ENCODE measurements at places on chromosomes 12 and 14. TPM values are rescaled to one million over a fixed set of nuclear protein-coding genes. Genes with fewer than 3 reads are reported as not detected.
A peak's percentile ranks its signal among the peaks of the same experiment; 100 is the strongest.

The TAS2R7 gene
- not detected for total RNA-seq

The OR6S1 gene
- total RNA-seq = not detected

The ANO4 gene
- total RNA-seq = not detected

The CMA1 gene
- not detected for total RNA-seq

The SIX6 gene
- 1.4 TPM for total RNA-seq

The TRHDE gene
- total RNA-seq = 0.22 TPM

The OGFOD2 gene
- total RNA-seq = 20.6 TPM

The OASL gene
- total RNA-seq = not detected

The KRT7 gene
- not detected for total RNA-seq

The APOF gene
- not detected for total RNA-seq

The TMEM121 gene
- 3.6 TPM for total RNA-seq

The HOXC6 gene
- not detected for total RNA-seq

- H3K4me1 ChIP-seq = no peaks in the 10 kb centered on the region
- no peaks in the 10 kb centered on the region for H3K36me3 ChIP-seq
- no peaks in the 10 kb centered on the region for H3K27me3 ChIP-seq
- H3K4me3 ChIP-seq = no peak overlapping the region
- H3K27ac ChIP-seq = no peak overlapping the region
These were observed 69.1 kb downstream of the VCPKMT start for GRCh38 chr14:50047274-50047676.

- H3K36me3 ChIP-seq = no peaks in the 10 kb centered on the region
- H3K4me3 ChIP-seq = no peak overlapping the region
- no peak for DNase-seq
- no peak overlapping the region for H3K27ac ChIP-seq
These were observed 75.9 kb downstream of the RCOR1 start for GRCh38 chr14:102668291-102668873.

GRCh38 chr14:81485372-81485771 lies 48.3 kb downstream of the SEL1L start:
- no peaks in the 10 kb centered on the region for H3K4me1 ChIP-seq

- H3K4me3 ChIP-seq = no peak overlapping the region
- DNase-seq = no peak
- H3K36me3 ChIP-seq = no peaks in the 10 kb centered on the region
- no peaks in the 10 kb centered on the region for H3K27me3 ChIP-seq
These were observed 27.7 kb upstream of the LTA4H start for GRCh38 chr12:96063046-96063445.

DNA sequence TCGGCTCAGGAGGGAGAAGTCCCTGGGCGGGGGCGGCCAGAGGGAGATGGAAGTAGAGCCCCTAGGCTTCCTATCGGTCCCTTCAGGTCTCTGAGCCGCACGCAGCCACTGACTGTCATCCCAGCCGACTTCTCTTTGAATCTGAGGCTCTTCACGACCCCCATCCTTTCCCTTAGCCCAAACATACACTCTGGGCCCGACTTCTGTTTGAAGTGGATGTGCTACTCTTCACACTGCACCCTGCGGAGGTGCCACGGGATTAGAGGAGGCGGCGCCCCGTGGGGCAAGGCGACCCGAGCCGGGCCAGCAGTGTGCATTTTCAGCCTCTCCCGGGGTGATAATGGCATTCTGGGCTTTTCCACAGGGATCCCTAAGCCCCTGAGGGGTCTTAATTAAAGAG lies 6.0 kb upstream of the DACT1 start:
- H3K27me3 ChIP-seq = peaks cover 78% of the 10 kb centered on the region
- no peaks in the 10 kb centered on the region for H3K36me3 ChIP-seq
- peaks cover 55% of the 10 kb centered on the region for H3K4me1 ChIP-seq
- H3K4me3 ChIP-seq = peak overlapping the region; percentile 3
- no peak overlapping the region for H3K27ac ChIP-seq
- peak; percentile 61 for DNase-seq

GRCh38 chr14:85399186-85399585 lies 130.8 kb upstream of the FLRT2 start:
- no peaks in the 10 kb centered on the region for H3K4me1 ChIP-seq
- no peak overlapping the region for H3K27ac ChIP-seq
- DNase-seq = no peak
- no peaks in the 10 kb centered on the region for H3K27me3 ChIP-seq
- no peaks in the 10 kb centered on the region for H3K36me3 ChIP-seq

DNA sequence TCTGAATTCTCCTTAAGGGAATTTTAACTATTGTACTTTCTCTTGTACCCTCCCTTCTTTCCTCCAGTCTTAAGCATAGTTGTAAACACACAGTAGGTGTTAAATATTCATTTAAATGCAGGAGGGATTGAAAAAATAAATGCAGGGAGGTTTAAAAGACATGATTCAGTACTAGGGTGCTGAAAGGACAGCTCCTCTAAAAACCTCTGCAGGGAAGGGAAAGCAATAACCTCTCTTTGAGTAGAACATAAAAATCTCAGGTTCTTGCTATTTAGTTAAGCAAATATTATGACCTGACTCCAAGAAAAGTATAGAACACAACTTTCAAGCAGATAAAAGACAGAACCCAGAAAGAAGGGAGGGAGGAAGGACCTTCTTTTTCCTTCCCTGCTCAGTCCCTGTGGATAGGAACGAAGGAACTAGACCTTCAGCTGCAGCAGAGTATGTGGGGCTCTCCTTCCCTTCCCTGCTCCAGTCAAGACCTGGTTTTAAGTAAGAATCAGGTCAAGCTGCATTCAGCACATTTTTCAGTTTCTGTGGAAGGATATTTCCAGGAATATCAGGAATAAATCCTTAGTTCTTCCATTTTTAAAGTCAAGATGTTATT lies 4.7 kb downstream of the MAP3K9 start:
- H3K4me1 ChIP-seq = peaks cover 6% of the 10 kb centered on the region
- peaks cover 4% of the 10 kb centered on the region for H3K36me3 ChIP-seq
- no peak overlapping the region for H3K4me3 ChIP-seq
- DNase-seq = no peak

- H3K27ac ChIP-seq = no peak overlapping the region
- no peak overlapping the region for H3K4me3 ChIP-seq
- H3K4me1 ChIP-seq = peaks cover 7% of the 10 kb centered on the region
- no peaks in the 10 kb centered on the region for H3K27me3 ChIP-seq
- peak; percentile 94 for DNase-seq
These were observed 58.2 kb upstream of the BEGAIN start for GRCh38 chr14:100645196-100645981.

DNA sequence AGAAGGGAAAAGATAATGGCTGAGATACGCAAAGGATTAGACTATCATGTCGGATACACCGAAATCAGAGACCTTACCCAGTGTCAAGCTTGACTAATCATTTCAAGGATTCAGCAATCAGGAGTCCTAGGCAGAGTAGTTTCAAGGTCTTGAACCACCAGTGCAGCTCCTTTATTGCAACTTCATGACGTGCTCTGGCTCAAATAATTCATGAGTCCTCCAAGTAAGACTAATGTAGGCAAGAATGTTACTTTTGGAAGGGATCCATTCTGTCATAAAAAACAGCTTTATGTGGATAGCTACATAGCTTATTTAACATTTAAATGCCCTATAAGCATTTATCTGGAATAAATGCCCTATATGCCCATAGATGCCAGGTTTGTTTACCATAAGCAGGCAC lies 123.2 kb downstream of the LMO3 start:
- DNase-seq = no peak
- H3K27me3 ChIP-seq = no peaks in the 10 kb centered on the region
- H3K4me1 ChIP-seq = no peaks in the 10 kb centered on the region
- no peaks in the 10 kb centered on the region for H3K36me3 ChIP-seq
- no peak overlapping the region for H3K27ac ChIP-seq

DNA sequence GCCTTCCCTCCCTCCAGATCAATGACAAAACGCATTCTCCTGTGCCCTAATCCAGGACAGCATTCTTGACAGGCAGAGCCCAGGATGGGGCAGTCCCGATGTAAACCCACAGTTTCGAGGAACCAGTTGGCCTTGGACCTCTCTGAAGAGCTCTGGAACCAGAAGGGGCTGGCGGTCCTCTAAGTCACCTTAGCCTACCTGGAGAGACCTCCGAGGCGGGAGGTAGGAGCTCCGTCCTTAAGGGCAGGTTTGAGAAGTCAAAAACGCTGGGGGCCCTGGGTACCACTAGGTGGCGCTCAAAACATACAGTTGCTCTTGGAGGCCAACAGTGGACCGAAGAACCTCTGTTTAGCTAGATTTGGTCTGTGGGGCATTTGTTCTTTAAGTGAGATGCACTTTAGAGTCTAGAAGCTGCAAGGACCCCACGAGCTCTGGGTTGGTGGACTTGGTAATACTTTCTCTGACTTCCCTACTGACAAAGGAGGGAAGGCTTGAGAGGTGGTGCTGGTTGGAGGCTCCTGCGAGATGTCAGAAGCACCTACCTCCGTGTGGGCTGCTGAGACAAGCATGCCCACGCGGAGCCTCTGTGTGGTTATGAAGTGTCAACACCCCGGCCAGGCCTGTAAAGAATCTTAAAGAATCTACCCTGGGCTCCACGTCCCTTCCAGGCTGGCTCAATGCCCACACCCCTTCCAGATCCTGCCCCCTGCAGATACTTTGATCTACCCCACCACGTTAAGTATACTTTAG lies 74.8 kb upstream of the CHST11 start:
- H3K4me1 ChIP-seq = peaks cover 1% of the 10 kb centered on the region
- H3K4me3 ChIP-seq = no peak overlapping the region
- DNase-seq = peak; percentile 90
- no peaks in the 10 kb centered on the region for H3K36me3 ChIP-seq
- H3K27me3 ChIP-seq = no peaks in the 10 kb centered on the region
- no peak overlapping the region for H3K27ac ChIP-seq

DNA sequence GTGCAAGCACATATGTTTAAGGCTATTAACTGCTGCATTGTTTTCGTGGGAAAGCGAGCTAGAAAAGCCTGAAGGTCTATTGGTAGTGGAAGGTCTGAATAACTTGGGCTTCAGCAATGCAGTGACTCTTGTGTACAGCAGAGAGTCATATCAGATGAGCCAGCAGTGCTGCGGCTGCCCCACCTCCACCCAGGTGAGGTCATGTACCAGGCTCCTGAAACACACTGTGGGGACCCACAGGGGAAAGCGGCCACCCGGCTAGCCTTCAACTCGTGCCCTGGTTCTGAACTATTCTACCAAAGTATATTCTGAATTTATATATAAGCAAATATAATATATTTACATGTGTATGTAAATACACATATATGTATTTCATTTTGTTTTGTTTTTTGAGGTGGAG lies 12.7 kb upstream of the RAN start:
- no peak overlapping the region for H3K4me3 ChIP-seq
- H3K27me3 ChIP-seq = no peaks in the 10 kb centered on the region
- H3K36me3 ChIP-seq = no peaks in the 10 kb centered on the region
- H3K27ac ChIP-seq = no peak overlapping the region

DNA sequence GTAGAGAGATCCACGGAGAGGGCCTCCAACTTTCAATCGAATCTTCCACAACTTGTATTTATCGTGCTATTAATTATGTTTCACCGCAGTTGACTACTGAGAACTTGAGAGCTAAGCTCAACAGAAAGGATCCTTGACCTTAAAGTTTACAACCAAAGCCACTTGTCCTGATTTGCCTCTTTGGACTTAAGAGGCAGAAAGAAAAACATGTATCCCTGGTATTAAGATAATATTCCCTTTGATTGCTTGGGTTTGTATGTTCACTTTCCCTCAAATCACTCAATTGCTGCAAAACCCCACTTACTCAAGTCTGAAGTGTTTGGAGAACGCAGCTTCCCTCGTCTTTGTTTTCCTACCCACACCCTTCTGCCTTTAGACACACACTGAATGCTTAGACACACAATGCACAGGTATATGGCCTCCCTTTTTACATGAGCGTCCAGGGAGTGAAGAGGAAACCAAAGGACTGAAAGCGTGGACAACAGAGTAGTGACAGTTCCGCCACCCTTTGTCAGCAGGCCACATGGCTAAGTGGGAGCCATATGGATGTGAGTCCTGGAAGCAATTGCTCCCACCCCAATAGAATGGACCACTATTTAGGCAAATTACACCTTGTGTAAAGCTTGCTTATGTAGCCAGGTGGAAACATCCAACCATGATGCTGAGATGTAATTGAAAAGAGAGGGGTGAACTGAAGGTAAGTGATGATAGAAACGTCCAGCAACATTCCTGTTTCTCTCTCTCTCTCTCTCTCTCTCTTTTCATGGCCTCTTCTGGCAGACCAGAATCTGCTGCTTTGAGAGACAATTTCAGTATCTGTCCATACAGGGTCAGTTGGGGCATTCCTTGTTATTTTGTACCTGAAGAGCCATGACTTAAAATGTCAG lies 1.4 kb upstream of the PKP2 start:
- H3K4me3 ChIP-seq = peak overlapping the region; percentile 91
- peaks cover 24% of the 10 kb centered on the region for H3K27me3 ChIP-seq
- H3K4me1 ChIP-seq = peaks cover 14% of the 10 kb centered on the region
- no peaks in the 10 kb centered on the region for H3K36me3 ChIP-seq
- H3K27ac ChIP-seq = no peak overlapping the region

DNA sequence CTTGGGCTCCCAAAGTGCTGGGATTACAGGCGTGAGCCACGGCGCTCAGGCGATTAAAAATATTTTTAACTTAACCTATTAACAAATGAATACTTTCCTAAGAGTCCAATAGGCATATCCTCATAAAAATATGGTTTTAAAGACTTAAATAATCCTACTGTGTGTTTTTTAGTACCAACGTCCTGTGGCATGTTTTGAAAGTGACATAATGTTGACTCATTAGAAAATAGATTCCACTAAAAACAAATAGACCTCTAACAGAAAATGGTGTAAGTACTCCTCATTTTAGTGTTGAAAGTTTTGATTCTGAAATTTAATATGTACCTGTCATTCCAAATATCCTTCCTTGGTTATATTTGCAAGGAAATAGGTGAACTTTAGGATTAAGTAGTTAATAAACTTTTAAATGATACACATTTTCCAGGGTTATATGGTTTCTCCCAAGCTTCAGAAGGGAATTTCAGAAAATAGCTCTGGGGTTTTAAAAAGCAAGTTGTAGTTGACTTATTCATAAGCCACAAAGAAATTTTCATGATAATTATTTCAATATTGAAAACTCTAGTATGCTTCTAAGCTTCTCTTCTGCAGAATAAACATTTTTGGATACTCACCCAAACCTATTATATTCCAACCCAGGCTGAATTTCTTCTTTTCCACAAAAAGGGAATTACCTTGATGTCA lies 12.1 kb upstream of the LUM start:
- no peak overlapping the region for H3K4me3 ChIP-seq
- H3K27ac ChIP-seq = no peak overlapping the region
- no peaks in the 10 kb centered on the region for H3K4me1 ChIP-seq
- H3K27me3 ChIP-seq = no peaks in the 10 kb centered on the region
- DNase-seq = no peak
- no peaks in the 10 kb centered on the region for H3K36me3 ChIP-seq

DNA sequence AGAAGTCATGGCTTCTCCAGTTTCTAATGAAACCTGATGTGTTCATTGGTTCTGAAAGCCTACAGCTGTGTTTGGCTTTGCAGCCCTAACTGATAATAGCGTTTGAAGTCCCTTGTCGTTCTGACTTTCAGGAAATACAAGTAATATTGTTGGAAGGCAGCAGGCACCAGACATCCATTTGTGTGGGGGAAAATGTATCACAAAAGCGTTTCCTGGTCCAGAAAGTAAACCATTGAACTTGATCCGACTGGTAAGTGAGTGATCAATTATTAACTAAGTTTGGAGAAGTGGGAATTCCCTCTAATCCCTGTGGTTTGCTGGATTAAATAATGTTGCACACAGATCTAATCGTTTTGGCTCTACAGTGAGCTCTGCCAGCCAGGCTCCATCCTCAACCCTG lies 77.3 kb upstream of the LTA4H start:
- H3K4me1 ChIP-seq = no peaks in the 10 kb centered on the region
- no peak for DNase-seq
- H3K27me3 ChIP-seq = no peaks in the 10 kb centered on the region
- no peak overlapping the region for H3K4me3 ChIP-seq
- H3K27ac ChIP-seq = no peak overlapping the region

All from neural progenitor cell (in vitro differentiated cells).